ENCODE measurements at places on chromosomes 16 and 17.
A peak's percentile ranks its signal among the peaks of the same experiment; 100 is the strongest.

- DNase-seq: no peak
Measured at GRCh38 chr16:51298800-51299199, 147.7 kb upstream of the SALL1 start.

- DNase-seq: no peak
Measured at GRCh38 chr16:58378401-58378800, 13.9 kb upstream of the GINS3 start.

GRCh38 chr17:27376637-27377547 lies 79.4 kb upstream of the KSR1 start:
- no peak for DNase-seq

DNA sequence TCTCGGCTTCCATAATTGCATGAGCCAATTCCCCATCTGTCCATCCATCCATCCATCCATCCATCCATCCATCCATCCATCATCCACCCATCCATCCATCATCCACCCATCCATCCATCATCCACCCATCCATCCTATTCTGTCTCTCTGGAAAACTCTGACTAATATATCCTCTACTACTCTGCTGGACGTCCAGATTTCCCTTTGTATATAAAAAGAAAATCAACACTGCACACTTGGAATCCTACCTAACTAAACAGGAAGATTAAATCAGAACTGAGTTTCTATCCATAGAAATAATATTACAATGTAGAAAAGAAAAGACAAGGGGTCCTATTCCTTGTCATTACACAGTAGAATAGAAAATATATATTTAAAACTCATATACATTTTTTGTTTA lies 150.3 kb upstream of the CORO6 start:
- no peak for DNase-seq

DNA sequence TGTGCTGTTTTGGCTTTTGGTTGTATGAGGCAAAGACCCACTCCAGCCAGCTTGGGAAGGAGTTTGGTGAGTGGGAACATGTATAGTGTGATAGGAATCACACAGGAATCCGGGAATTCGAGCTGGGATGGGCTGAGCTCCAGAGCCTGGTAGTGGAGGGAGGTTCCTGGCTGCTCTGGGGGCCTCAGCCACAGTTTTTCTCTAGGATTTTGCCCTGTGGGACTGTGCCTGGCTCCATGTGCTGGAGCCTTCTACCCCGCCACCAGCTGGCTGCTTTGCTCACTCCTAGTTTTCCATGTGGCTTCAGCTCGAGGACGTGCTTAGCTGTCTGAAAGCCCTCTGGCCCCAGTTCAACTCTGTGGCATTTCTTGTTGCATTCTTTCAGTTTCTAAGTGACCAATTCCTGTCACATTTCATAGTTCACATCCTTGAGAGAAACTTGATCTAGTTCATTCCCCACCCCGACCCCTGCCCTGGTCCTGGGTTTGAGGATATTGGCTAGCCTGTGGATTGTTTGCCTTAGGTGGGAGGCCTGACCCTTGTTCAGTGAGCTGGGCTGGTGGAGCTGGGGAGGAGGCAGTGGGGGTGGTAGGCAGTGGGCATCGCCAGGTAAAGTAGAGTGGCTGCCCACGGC lies 5.0 kb downstream of the SEC14L1 start:
- DNase-seq: no peak

DNA sequence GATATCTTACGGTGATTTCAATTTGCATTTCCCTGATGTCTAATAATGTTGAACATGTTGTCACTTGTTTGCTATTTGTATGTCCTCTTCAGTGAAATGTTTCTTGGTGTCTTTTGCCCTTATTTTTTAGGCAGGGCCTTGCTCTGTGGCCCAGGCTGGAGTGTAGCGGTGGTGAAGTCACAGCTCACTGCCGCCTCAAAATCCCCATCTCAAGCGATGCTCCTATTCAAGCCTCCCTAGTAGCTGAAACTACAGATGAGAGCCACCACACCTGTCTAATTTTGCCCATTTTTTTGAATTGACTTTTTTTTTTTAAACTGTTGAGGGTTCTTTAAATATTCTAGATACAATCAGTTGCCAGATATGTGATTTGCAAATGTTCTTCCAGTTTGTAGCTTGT lies 8.3 kb downstream of the UBE2G1 start:
- DNase-seq: no peak

- DNase-seq: no peak
Measured at GRCh38 chr16:29920288-29921033, 5.6 kb downstream of the KCTD13 start.

GRCh38 chr17:78253946-78254672 lies 22.7 kb downstream of the TMEM235 start:
- DNase-seq: peak; percentile 83

DNA sequence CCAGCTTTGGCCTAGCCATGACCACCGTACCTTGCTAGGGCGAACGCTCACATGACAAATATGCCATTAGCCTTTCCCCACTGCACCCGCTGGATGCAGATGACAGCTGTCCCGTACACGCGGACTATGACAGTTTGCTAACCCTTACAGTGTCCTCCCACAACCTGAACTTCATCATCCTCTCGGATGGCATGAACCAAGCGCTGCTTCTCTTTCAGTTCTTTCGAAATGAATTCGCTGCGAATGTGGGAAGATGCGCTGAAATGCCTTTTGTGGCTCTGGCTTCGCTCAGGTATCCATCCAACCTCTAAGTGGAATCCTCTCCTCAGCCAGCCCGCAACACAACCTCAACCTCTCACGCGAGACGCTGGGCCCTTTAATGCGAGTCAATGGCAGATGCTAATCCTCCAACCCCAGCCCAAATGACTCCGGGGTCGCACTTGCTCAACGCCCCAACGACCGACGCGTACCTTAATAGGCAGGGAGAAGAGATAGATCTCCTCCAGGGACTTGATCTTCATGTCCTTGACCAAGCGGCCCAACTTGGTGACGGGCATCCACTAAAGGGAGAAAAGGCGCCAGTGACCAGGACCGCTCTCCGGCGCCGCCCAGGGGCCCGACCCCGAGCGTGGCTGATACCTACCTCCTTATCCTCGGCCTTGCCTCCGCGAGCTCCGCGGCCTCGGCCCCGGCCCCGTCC lies 670 bp downstream of the RPS2 start:
- no peak for DNase-seq

DNA sequence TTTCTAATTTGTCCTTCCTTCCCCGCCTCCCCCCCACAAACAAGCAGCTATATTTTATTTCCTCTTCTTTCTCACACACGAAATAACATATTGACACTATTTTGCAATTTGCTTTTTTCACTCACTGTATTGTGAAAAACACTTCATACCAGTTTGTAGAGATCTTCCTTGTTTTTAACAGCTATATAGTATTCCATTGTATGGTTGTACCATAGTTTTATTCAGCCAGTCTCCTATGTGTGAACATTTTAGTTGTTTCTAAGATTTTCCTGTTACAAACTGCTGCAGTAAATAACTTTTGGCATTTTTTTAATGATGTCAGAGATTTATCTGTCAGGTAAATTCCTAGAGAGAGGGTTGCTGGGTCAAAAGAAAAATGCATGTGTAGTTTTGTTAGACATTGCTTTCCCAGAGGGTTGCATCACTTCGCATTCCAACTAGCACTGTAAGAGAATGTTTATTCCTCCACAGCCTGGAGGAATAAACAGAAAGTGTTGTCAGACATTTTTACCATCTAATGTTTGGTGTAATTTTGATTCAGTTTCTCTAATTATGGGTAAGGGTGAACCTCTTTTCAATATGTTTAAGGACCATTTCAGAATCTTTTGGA lies 101.2 kb downstream of the MRTFB start:
- DNase-seq: no peak

- no peak for DNase-seq
Measured at GRCh38 chr17:27577884-27578717, 52.9 kb upstream of the LGALS9 start.

DNA sequence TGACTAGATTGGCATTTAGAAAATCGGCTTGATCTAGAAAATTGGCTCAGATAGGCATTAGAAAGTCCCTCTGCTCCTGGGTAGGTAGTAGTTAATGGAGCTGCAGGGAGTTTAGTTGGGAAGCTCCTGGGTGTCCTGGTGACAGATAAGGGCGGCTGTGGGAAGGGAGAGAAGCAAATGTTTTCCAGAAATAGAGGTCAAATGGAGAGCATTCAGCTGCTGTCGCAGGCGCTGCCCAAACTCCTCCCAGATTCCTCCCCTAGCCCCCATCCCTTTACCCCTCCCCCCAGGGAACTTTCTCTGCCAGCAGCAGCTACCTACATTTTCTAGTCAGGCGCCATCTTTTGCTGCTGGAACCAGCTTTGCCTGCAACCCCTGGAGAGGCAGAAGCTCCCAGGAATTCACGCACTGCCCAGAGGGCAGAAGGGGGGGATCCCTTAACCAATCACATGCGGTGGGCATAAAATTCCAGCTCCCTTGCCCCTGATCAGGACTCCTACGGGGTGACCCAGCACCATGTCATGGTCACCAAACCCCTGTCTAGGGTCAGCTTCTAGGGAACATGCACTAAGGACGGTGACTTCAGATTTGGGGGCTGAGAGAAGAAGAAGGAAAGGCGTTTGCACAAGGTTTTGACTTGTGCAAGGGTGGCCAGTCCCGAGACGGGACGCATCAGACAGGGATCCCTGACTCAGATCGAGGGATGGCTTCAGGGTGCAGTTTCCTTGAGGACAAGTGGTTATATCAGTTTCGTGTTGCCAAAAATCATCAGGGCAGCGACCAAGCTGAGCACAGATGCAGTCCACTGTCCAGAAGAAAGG lies 43.8 kb downstream of the SOCS1 start:
- DNase-seq: no peak

DNA sequence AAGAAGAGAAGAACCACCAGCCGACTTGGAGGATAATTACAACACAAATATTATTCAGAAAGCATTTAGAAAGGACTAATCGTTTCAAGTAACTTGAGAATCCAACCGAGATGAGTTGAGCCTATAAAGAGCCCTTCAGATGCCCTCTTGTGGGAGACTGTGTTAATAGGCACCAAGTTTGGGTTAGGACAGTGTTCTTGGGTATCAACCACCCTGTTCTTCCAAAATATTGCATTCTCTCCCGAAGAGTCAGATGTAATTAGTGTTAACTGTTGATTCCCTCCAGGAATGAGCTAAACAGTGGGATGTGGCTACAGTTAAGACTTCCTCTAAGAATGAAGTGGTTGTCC lies 87.8 kb upstream of the NOL11 start:
- no peak for DNase-seq

DNA sequence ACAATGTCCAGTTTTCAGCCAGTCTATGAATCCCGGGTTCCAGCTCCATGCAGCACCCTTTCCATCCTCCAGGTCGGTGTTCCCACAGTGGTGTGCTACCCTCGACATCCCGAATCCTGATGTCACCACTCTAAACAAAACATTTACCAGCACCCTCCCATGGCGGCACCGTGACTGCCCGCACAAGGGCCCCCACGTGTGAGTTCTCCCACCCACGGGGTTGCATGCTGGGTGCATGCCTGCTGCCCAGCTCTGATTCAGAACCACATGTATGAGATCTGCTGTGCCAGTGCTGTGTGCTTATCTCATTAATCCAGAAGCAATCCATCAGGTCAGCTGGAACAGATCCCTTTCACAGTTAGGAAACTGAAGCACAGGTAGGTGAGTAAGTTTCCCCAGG lies 57.4 kb downstream of the C16orf78 start:
- no peak for DNase-seq

GRCh38 chr17:77303620-77304019 lies 162.9 kb downstream of the SEC14L1 start:
- DNase-seq: no peak

DNA sequence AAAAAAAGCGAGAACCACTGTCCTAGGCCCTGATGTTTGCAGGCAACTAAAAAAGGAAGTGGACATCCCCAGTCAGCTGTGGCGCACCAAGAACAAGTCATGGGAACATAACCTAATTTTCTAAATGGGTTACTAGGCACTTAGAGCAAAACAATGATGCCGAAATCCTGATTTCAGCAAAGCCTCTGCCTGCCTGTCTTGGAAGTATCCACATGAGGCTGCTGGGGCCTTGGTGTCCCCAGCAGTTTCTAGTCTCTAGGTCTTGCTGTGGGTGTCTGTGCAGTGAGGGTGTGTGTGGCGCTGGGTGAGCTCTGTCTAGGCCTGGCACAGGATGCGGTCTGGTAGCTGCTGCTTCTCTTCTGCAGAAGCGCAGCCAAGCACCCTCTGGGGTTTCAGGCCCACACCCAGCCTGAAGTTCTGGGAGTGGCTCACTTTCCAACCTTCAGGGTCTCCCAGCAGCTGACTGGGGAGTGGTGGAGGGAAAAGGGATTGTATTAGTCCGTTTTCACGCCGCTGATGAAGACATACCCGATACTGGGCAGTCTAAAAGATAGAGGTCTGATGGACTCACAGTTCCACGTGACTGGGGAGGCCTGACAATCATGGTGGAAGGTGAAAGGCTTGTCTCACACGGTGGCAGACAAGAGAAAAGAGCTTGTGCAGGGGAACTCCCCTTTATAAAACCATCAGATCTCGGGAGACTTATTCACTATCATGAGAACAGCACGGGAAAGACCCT lies 21.1 kb downstream of the STH start:
- DNase-seq: no peak

DNA sequence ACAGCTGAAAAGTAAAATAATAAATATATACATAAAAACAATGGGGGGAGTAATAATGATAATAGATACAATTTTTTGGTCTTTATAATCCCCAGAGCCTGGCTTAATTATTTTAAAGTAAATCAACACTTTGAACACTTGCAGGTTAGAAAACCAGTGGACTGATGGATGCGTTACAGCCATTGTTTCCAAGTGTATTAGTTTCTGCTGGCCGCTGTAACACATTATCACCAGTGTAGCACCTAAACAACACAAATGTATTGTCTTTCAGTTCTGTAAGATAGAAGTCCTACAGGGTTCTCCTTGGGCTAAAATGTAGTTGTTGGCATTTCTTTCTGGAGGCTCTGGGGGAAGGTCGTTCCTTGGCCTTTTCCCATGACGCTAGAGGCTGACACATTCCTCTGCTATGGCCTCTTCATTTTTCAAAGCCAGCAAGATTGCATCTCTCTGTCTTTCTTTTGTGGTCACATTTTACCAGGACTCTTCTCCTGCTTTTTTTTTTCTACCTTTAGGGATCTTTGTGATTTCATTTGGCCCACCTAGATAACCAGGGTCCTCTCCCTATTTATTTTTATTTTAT lies 116.8 kb downstream of the WWOX start:
- DNase-seq: no peak

- DNase-seq: no peak
Measured at GRCh38 chr17:56821847-56822534, 11.7 kb downstream of the C17orf67 start.

DNA sequence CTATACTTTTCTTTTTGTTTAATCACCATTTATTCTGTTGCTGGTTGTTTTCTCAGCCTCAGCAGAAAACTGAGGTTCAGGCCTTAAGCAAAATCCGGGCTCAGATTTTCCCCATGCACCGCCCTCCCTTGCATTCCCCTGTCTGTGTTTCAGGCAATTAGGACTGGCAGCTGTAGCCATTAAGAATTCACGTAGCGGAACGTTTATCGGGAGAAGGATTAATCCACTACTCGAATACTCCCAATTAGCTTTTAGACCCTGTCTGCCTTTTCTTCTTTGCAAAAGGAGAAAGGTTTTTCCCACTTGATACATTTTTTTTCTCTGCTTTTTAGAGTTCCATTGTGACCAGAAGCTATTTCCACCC lies 173.1 kb downstream of the RPTOR start:
- DNase-seq: no peak

DNA sequence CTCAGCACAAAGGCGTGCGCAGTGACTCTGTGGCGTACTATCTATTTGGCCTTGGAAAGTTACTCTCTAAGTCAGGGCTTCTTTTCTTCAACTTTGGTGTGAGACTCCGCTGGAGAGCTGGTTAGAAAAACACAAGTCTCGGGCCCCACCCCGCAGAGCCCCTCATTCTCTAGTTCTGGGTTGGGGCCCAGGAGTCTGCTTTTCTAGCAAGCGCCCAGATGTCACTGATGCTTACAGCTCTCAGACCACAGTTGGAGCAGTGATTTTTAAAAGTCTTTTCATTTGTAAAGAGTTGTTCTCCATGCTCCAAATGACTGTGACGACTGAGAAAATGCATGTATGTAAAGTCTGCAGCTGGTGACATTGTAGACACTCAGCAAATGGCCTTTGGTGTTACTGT lies 582.3 kb downstream of the WWOX start:
- DNase-seq: no peak
